ENCODE measurements at places on chromosomes 12 and 14.

DNA sequence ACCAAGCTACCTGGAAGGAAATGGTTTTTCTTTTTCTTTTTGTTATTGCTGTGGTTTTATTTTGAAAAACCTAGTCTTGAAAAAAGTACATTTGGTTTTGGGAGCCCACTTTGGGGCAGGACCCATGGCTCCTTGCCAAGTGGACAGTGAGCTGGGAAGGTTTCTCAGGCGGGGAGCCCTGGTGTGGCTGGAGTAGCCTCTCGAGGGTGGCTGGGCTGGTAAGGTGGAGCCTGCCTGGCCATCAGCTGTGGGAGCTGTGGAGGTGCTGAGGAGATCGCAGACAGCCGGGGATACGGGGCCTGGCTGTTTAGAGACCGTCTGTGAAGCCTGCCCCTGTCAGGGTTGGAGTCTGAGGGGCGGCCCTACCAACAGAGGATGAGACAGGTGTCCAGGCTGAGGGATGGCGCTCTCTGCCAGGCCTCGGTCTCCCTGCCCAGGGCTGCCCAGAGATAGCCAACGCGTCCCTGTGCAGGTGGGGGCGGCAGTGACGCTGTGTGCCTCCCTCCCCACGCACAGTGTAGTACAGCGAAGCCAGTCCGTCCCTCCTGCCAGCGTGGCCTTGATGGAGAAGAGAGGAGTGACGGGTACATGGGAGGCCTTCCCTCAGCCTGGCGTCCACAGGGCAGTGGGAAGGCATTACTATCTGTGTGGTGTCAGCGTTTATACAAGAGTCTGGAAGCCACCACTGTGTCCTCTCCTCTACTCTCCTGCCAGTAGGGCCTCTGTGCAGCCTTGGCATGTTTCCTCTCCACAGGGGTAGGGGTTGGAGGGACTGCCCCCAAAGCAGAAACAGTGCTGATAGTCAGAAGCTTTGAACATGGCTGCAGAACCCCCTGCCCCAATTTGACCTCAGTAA, 5.9 kb downstream of the RIN3 start:
- peak; percentile 37 for DNase-seq

DNA sequence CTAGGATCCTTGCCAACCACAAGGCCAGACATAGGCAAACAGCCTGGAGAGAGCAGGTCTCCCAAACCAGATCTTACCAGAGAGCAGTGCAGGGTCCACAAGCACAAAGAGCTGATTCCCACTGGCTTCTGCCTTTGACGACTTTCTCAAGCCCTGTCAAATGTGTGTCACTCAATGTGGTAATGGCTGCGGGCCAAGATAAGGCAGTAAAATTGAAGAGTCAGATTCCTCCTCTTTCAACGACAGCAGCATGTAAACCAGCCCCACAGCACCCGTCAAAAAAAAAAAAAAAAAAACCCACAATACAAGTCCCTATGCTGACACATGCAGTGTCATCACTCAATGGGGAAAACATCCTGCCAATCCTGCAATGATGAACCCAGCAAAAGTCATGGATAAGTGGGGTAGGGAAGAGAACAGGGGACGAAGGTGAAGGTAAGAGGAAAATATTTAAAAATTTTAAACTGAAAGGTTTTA, at the start of gene STON2:
STON2 (minus strand) TSS at position 123 of the 477 bp plus-strand sequence. CDS start 1,942 bp downstream, outside the sequence.
- DNase-seq = peak; percentile 95

GRCh38 chr12:9948606-9949296, 16.6 kb upstream of the CLEC2A start:
- DNase-seq = no peak

DNA sequence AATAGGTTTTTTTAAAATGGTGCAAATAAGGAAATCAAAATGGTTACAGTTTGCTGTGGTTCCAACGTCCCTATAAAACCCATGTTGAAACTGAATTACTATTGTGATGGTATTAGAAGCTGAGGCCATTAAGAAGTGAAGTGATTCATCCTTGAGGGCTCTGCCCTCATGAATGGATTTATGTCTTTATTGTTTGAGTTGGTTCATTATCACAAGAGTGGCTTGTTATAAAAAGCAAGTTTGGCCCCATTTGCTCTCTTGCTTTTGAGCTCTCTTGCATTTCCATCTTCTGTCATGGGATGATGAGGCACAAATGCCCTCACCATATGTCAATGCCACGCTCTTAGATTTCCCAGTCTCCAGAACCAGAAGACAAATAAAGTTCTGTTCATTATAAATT, 62.3 kb downstream of the PRKD1 start:
- DNase-seq = no peak

DNA sequence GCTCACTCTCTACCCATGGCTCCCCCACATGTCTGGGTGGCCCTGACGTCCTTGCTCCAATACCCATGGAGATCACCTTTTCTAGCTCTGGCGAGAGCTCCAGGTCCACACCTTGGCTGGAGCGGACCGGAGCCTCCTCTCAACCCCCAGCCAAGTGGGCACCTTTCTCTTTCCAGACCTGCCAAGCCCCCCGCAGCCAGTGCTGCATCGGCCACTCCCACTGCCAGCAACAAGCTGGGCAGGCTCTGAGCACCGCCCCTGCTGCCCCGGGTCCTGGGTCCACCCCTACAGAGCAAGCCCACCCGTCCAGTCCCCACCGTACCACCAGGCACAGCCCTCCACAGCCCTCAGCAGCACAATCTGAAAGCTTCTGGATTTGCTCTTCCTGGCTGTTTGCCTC, 98.2 kb upstream of the C14orf180 start:
- no peak for DNase-seq

DNA sequence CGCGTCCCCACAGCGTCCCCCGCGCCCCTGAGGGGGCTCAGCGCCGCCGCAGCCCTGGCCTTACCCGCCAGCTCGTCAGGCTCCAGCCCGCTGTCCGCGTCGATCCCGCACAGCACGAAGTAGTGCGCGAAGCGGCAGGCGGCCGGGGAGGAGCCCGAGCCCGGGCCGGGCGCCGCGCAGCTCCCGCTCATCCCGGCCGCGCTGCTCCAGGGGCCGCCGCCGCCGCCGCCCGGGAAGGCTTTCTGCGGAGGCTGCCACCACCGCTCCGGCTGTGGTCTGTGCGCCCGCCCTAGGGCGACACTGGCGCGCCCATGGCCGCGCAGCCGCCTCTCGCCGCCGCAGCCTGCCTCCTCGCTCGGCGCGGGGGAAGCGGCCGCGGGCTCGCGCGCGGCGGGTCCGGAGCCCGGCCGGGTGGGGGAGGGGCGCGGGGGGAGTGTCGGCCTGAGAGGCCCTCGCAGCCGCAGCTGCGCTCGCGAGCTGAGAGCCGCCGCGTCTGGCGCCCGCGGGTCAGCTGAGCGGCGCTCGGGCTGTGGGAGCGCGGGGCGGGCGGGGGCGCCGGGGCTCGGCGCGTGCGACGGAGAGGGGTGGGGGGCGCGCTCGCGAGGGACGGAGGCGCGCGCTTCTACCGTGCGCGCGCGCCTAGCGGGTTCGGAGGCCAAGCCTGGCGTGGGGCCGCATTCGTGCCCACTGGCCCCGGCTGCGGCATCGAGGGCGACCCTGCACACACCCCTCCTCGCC, at the start of gene DENND5B:
DENND5B (minus strand) TSS at position 495 of the 738 bp plus-strand sequence; CDS start at position 191, 304 bp downstream.
- peak; percentile 67 for DNase-seq

DNA sequence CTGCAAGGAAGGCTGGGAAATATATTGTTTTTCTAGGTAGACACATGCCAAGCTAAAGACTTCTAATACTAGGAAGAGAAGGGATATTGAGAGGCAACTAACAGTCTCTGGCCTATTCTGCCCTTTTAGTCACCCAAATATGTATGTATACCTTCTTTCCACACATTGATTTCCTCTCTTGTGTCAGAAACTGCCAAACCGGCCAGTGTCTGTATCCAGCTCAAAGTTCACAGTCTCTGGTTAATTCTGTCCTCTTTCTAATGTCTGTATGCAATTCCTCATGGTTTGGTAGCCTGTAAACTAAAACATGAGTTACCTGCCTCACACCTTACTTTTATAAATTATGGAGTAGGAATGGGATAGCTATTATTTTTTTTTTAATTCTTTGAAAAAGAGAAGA, 25.2 kb upstream of the CPSF6 start:
- no peak for DNase-seq

- no peak for DNase-seq
Observed at GRCh38 chr14:33629792-33630191, 321.1 kb downstream of the EGLN3 start.

- DNase-seq = no peak
Observed at GRCh38 chr12:66942741-66943465, 264.0 kb upstream of the GRIP1 start.

DNA sequence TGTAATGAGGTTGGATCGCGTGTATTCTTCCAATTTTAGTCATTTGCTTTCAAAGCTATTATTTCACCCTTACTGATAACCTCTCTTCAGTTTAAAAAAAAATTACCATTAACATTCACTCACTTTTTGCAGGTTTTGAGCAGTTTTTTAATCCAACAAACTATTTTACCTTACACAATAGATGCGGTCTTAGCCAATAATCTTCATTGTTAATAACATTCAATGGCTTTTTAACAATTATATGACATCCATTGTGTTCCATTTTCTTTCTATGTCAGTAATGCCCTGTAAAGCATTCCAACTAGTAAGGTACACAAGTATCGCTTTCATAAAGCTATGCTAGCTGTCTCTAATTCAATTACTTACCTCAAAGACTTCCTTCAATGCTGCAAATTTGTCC, 18.9 kb upstream of the OTX2 start:
- DNase-seq = no peak

All from hematopoietic multipotent progenitor cell treated with erythropoietin and hydrocortisone succinate and interleukin-3 and kit ligand, for 6 days (in vitro differentiated cells).